ENCODE measurements at places on chromosomes 1 and 21. TPM values are rescaled to one million over a fixed set of nuclear protein-coding genes. Genes with fewer than 3 reads are reported as not detected.

GRCh38 chr1:115546846-115547245, 94.9 kb upstream of the VANGL1 start:
- DNase-seq = no peak

- no peak for DNase-seq
These were observed 723.5 kb upstream of the ADAMTS5 start for GRCh38 chr21:27690426-27690825.

DNA sequence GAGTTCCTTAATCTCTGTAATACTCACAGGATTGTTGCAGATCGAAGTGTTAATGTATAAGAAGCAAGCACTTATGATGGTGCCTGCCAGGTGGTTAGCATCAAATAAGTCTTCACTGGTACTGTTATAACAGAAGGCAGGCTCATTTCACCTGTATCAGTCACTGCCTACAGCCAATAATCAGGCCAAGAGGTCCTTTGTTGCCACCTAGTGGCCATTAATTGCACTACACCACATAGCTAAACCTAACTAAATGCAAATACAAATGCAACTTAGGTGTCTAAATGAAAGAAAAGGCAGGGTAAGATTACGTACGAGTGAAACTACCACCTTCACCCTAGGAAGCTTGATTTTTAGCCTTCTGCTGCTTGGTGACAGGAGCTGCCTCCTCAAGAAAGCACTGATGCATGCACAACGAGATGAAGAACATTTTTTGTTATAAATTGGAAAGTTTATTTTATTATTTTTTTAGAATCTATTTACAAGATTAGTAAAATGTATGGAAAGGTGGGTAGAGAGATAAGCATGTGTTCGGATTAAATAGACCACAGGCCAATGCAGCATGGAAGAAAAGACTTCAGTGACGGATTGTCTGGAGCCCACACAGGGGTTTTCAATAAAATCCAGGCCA, 334.8 kb upstream of the CAMK1G start:
- DNase-seq = peak; percentile 34

- peak; percentile 80 for DNase-seq
These were observed 139.9 kb downstream of the DHRS3 start for GRCh38 chr1:12477936-12478611.

- DNase-seq = no peak
These were observed 67.9 kb downstream of the SLC44A5 start for GRCh38 chr1:75542818-75543570.

DNA sequence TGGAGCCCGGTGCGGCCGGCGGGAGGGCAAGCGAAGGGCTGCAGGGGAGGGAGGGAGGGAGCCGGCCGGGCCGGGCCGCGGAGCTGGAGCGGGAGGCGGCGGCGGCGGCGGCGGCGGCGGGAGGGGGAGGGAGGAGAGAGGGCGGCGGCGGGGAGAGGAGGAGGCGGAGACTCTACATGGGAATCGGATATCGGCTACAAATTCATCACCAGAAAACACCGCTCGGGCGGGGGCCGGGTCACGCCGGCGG, at the start of gene AKT3:
Gene AKT3, minus strand, starts transcription at position 42 of the 250 bp plus-strand sequence. CDS start 7,073 bp downstream, outside the sequence.
- no peak for DNase-seq

DNA sequence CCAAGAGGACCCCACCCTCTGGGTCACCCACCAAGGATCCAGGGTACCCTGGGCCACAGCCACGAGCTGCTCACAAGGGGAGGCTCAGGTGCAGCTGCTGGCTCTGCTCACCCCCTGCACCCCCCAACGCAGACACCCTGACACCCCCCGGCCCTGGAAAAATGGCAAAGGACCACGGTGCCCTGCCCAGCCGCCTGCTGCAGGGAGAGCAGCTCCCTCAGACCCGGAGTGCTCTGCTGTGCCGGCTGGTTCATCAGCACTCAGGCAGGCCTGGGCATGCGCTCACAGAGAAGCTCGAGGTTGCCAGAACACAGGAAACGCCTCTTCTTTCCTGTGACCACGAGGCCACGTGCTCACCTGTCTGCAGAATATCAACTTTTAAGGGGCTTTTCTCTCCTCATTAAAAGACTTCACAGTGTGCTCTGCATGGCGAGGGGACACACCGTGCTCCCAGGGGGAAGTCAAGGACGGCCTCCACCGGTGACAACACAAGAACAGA, 4.3 kb upstream of the C1QTNF12 start:
- no peak for DNase-seq

- no peak for DNase-seq
These were observed 101.4 kb upstream of the VAMP3 start for GRCh38 chr1:7669559-7670311.

- DNase-seq = no peak
These were observed 86.8 kb downstream of the TEX35 start for GRCh38 chr1:178599745-178600144.

DNA sequence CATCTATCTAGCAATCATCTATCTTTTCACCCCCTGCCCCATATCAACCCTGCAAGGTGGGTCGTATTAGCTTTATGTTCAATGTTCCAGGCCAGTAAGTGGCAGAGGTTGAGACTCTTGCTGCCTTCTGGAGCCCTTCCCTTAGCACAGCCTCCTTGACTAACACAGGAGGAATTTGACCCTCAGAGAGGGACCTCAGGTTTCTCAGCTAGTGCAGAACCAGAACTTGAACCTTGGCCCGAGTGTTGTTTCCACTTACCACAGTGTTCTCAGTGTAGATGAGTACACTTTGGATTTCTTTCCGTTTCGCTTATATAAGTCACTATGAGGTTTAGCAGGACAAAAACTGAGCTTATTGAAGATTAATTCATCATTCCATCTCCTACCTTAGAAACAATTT, 11.1 kb upstream of the ATF3 start:
- no peak for DNase-seq

DNA sequence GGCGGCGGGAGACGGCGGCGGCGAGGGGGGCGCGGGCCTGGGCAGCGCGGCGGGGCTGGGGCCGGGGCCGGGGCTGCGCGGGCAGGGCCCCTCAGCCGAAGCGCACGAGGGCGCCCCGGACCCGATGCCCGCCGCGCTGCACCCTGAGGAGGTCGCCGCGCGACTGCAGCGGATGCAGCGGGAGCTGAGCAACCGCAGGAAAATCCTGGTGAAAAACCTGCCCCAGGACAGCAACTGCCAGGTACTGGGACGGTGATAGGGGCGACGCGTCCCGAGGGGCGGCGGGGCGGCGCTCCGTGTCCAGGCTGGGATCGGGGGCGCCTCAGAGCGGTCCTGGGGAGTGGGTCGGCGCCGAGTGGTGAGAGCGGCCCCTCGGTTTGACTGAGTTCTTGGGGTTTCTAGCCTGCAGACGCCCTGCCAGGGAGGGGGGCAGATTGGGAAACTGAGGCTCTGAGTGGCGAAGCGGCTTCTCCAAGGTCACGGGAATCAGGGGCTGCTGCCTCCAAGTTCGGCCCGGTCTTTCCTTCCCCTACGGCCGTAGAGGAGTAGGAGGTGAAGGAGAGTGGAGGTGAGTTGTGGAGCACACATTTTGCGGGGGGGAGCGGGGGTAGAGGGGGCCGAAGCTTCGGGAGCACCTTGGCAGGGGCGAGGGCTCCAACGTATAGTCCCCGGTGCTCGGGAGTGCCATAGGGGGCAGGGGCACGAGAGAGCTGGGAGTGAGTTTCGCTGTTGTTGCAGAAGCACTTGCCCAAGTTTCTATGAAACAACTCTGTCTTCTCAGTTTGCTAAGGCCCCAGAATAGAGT, 508 bp downstream of the RAVER2 start:
- no peak for DNase-seq

- DNase-seq = no peak
These were observed 18.0 kb downstream of the ADGRB2 start for GRCh38 chr1:31745946-31746670.

DNA sequence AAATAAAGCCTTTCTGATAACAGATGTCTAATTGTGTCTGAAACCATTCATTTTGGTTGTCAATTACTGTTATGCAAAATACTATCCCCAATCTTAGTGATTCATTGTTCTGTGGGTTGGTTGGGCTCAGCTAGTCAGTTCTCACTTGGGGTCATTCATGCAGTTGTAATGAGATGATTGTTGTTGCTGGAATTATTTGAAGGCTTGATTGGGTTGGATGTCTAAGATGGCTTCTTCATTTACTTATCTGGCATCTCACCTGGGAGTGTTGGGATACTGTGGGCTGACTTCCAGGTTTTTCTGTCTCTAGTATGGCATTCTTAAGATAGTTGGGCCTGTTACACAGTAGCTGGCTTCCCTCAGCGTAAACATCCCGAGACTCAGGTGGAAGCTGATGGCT, 217.8 kb upstream of the B3GALT2 start:
- no peak for DNase-seq

DNA sequence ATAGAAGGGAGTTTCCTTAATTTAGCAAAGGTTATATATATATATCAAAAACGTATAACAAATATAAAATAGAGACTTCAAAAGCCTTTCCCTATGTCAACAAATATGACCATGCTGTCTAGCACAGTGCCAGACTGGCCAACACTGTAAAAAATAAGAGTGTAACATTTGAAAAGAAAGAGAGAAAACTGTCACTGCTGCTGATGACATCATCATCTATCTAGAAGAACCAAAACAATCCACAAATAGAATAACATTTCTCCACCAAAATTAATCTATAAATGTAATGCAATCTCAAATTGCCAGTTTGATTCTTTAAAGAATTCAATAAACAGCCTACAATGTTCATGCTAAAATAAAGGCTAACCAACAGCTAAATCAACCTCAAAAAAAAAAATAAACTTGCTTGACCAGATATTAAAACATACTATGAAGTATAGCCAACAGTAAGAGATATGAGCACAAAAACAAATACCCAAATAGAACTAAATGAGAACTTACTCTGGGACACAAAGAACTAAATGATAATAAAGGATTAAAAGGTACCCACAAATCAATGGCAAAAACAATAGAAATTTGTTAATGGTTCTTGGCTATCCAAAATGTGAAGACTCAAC, 50.2 kb downstream of the ENAH start:
- DNase-seq = no peak

- DNase-seq = no peak
These were observed 127.3 kb downstream of the ROR1 start for GRCh38 chr1:63901094-63901493.

- DNase-seq = no peak
These were observed 63.5 kb downstream of the DISC1 start for GRCh38 chr1:231690059-231690458.

GRCh38 chr1:174769961-174770549, 229.7 kb upstream of the CACYBP start:
- peak; percentile 39 for DNase-seq

DNA sequence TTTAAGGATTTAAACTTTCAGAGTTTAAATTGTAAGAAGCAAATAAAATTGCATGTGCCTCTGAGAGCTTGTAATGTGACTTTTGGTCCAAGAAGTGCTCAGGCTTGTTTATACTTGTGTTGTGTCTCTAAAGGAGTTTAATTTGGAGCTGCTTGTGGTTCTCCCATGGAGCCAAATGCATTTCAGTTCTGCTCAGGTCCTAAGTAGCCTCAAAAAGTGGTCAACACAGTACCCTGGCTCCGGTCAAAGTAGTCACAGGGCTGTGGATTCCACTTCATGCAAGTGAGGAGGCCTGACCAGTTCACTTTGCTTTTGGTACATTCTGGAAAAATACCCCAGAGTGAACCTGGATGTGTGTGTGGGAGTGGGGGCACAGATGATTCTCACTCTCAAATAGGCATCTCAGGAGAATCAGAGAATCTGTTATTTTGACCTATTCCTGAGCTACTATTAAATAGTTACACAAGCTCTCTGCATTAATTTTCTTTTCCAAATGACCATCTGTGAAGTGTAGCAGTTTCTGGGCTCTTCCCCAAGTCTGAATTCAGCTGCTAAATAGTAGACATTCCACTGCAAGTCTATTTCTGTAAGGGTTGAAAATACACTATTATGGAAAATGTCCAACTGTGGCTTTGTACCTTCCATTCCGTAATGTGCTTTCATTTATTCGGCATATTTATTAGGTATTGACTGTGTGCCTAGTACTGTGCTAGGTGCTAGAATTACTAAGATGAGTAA, 31.7 kb upstream of the AGO1 start:
- no peak for DNase-seq

DNA sequence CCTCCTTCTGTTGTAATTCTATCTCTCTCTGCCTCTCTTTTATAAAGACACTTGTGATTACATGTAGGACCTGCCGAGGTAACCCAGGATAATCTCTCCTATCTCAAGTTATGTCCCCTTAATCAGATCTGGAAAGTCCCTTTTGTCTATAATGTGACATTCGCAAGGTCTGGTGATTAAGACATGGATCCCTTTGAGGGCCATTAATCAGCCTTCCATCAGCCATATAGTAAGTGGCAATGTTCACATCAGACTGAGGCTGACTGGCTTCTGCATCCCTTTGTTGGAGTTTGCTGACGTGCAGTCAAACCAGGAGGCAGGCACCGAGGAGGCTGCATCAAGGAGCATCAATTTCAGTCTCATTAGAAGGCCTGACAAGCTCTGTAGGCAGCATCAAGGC, 209.6 kb downstream of the BACH1 start:
- no peak for DNase-seq

GRCh38 chr1:225350872-225351271, 77.0 kb downstream of the LBR start:
- DNase-seq = no peak

- DNase-seq = no peak
These were observed 75.8 kb downstream of the PGBD5 start for GRCh38 chr1:230350208-230350921.

GRCh38 chr1:36588972-36589371, 106.3 kb upstream of the CSF3R start:
- no peak for DNase-seq

- DNase-seq = no peak
These were observed 9.9 kb downstream of the PLOD1 start for GRCh38 chr1:11944358-11944931.

DNA sequence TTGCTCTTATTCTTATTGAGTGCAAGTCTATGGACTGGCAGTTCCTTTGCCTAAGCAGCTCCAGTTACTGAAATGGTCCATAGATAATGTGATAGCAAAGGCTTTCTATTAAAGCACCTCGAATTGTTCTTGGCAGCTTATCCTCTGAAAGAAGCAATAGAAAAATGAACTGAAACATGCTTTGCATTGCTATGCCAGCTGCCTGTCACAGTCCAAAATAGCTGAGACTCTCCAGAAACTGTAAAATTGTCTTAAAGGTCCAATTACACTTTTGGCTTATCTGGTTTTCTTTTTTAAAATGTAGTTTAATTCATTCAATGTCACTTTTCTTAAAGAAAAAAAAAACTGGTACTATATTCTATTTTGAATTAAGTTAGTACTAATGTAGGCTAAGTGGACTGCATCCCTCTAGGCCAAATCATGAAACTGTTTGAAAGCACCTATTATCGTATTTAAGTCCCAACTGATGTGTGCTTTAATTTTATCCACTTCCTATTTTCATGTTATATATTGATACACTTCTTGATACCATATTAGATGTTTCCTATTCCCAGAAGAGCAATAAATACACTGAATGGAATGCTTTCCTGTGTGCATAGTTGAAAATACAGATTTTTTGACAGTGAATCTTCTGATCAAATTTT, 208.0 kb upstream of the DEPDC1 start:
- DNase-seq = no peak

Gene ETV3L
- total RNA-seq = not detected

Gene CFAP107
- not detected for total RNA-seq

Gene KRTAP13-2
- not detected for total RNA-seq

Gene DNASE2B
- total RNA-seq = not detected

Gene C1orf94
- not detected for total RNA-seq

Gene MAP3K7CL
- 9.9 TPM for total RNA-seq

Gene SPRR1B
- total RNA-seq = not detected

Measured in glomerular endothelial cell (primary cell).